ENCODE measurements at places on chromosomes 11 and 22.

GRCh38 chr11:41996533-41996932 lies 537.1 kb upstream of the LRRC4C start:
- DNase-seq, result no peak

DNA sequence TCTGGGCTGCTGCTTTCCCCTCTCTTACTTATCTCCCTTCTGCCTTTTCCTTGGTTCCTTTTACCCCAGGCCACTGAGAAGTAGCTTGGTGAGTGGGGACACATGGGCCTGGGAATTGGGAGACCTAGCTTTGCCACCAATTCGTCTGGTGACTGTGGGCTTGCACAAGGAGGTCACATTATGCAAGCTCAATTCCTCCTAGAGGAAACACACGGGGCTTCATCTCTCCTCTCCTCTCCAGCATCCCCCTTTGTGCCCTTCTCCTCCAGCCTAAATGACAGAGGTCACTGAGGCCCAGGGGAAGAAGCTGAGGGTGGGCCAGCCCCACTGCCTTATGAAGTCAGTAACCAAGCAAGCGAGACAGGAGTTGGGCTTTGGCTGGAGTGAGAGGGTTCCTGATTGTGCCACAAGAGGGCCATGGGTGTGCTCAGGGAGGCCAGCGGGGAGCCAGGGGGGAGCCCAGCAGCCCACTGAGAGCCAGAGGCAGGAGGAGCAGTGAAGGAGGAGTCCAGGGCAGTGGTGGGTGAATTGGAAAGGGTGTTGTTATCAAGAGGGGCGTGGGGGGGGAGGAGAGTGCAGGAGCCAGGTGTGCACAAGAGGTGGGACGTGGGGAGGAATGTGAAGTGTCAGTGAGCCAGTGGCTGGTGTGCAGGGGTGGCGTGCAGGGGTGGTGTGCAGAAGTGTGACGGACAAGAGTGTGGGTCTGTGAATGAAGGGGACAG lies 2.0 kb downstream of the CLCF1 start:
- DNase-seq, result no peak

- no peak for DNase-seq
Observed at GRCh38 chr11:71065841-71066240, 186.5 kb downstream of the SHANK2 start.

DNA sequence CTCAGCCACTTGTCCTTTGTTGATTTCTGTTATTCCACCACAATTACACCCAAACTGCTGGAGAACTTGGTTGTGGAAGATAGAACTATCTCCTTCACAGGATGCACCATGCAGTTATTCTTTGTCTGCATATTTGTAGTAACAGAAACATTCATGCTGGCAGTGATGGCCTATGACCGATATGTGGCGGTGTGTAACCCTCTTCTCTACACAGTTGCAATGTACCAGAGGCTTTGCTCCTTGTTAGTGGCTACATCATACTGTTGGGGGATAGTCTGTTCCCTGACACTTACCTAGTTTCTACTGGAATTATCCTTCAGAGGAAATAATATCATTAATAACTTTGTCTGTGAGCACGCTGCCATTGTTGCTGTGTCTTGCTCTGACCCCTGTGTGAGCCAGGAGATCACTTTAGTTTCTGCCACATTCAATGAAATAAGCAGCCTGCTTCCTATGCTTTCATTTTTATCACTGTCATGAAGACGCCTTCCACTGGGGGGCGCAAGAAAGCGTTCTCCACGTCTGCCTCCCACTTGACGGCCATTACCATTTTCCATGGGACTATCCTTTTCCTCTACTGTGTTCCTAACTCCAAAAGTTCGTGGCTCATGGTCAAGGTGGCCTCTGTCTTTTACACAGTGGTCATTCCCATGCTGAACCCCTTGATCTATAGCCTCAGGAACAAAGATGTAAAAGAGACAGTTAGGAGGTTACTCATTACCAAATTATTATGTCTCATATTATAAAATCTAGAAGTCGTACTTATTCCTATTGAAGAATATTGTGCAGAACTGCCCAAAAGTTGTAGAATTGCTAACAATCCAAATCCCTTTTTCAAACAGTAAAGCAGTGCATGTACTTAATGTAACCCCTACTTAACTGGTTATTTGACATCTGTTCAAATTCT lies 53.2 kb downstream of the OR4C6 start:
- DNase-seq, result no peak

DNA sequence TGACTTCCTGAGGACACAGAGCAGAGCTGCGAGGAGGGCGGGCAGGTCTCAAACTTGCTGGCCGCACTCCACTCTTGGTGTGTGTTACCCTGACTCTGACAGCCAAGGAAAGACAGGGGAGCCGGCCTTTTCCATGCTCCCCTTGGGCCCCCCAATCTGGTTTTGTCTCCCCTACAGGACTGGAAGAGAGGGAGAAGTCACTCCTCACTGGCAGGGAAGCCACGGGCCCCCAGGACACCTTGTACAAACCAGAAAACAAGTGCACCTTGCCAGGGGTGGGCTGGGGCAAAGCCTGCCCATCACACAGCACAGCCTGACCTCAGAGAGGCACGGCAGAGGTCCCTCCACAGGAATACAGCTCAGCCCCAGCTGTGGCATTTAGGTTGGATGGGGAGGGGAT lies 20.2 kb downstream of the CBX7 start:
- DNase-seq, result no peak

GRCh38 chr11:75673977-75674582 lies 5.2 kb upstream of the MAP6 start:
- DNase-seq, result no peak

DNA sequence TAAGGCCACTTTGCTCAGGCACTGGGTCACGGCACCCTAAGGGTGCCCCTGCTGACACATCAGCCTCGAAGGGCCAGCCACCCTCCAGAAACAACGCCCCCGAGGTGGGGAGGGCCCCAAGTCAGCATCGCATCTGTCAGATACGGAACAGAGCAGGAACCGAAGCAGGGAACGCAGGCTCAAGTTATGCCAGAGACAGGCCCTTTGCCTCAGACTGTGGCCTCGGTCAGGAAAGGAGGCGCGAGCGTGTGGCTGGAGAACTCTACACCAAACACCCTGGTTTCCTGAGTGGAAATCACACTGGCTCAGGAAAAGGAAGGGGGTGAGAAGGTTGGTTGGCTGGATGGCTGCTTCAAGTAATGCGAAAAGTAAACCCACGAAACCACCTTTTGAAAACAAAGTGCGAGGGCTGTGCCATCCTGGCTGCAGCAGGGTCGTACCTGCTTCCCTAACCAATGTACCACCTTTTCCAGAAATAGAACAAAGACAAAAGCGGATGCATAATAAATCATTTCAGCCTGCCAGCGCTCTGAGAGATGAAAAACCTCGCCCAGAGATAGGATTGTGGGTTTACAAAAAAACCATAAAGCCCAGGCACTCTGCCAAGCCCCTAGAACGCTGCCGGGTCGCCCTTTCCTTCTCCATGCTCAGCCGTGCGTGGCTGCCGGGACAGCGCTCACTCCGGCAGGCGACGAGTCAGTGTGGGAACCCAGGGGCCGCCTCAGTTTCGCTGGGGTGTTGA lies 38.6 kb downstream of the TRMU start:
- no peak for DNase-seq

GRCh38 chr11:118608360-118609227 lies 1.2 kb downstream of the PHLDB1 start:
- DNase-seq, result peak; percentile 63

GRCh38 chr11:110759972-110760381 lies 47.7 kb upstream of the ARHGAP20 start:
- DNase-seq, result no peak

DNA sequence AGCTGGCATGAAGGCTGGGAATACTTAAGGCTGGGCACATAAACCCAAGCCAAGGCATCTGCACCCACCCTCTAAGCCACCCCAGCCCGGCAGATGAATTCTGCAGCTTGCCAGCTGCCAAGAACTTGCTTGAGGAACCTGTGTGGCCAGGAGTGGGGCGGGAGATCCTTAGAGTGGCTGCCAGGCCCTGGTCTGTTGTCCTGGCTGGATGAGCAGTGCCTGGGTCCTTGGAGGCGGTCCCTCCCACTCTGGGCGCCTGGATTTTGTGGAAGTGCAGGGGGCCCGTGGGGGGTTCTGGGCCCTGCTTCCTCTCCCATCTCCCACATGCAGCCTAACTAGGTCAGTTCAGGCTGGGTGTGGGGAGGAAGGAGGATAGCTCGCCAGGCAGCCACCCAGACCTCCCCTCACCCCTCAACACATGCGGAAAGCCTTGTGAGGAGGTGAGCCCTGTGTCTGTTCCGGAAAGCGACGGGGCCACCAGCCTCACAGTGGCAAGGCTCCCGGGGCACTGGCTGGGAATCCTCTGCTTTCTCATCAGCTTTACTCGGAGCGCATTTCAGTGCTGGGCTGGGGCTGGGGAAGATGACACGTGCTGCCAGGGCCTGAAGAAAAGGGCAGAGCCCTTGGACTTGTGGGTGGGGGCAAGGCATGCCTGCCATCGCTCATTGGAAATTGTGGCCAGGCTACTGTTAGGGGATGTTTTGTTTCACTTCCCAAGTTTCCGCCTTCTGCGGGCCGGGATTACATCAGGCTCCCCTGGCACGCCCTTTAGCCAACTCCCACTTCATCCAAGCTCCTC lies 8.4 kb downstream of the DAGLA start:
- DNase-seq, result no peak

- no peak for DNase-seq
Observed at GRCh38 chr11:45102361-45102809, 44.1 kb upstream of the PRDM11 start.

GRCh38 chr22:26610072-26610958 lies 7.5 kb downstream of the CRYBB1 start:
- no peak for DNase-seq

GRCh38 chr11:116931206-116931953 lies 94.0 kb upstream of the APOA1 start:
- no peak for DNase-seq

All from stimulated activated CD4-positive, alpha-beta T cell treated with anti-CD3 and anti-CD28 coated beads, TNF-alpha, amount 100 ng/mL, for 1 hour (primary cell).